ENCODE measurements at places on chromosomes 11 and 22.

DNA sequence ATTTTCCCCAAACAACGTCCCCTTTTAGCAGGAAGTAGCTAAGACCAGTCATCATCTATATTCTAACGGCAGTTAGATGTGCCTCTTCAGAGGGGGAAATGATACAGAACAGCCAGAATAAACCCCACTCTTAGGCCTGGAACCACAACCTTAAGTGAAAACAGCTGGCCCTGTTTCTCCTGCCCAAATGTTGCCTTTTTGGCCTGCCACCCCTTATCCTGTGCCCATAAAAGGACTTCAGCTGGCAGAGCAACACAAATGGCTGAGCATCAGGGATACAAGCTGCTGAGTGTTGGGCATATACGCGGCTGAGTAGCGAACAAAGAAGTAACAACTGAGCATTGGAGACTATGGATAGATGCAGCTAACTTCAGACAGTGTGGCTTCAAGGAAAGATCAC, 1491.4 kb downstream of the LRRC4C start:
- DNase-seq: no peak

DNA sequence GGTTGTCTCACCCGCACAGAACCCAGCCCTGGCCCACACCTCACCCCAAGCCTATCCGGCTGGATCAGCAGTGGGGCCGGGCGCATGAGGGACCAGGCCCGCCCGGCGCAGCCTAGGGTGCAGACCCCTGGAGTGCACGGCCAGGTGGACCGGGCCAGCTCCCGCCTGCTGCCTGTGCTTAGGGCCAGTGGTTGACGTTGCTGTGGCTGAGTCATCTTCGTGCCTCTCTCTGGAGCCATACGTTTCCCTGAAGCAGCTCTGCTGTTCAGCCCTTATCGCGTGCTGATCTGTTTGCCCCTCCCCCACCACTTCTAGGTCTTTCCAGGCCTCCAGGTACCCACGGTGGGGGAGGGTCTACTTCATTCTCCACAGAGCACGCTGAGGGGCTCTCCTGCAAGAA, 39.5 kb downstream of the CDKN1C start:
- DNase-seq: no peak

DNA sequence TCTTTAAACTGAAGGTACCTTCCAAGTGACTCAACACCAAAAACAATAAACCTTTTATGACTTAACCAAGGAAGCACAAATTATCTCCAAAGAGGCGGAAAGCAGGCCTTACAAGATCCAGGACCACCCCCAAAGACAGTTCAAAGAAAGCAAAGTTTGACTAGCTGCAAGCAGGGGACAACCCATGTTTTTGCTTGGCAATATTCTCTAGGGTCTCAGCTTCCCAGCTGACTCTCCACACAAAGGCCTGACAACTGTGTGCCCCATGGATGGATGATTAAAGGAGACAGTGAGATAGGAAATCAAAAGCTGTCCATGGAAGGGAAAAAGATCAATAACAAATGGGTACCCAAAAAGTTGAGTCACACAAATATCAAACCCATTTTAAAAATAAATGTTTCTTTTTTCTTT, 232.2 kb downstream of the DDX10 start:
- DNase-seq: no peak

- no peak for DNase-seq
Observed at GRCh38 chr11:44992181-44992582, 41.5 kb upstream of the TP53I11 start.

DNA sequence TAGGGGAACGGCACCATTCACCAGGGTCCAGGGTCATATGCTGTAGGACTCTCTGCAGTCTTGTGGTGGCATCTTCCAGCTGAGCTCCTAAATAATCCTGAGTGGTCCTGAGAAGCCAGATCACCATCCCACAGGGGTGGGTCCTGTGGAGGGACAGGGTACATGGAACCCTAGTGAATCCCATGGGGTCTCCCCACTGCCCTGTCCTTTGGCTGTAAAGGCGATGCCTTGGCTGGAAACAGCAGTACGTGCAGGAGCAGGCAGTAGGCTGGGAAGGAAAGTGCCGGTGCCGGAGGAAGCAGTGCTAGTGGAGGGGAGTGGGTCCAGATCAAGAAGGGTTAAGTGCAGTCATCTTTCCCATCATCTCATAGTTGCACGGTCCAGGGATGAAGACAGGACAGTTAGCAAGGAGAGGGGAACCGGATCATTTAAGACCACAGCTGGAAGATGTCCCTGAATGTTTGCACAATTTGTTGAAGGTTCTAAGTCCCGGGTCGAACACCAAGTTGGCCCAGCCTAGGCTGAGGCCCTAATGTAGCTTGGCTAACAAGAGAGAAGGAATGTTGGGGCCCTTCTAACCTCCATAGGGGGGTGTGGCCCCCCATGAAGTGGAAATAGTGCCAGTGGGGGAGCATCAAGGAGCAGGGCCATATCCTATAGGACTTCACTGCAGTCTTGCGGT, 18.1 kb downstream of the TSPAN32 start:
- DNase-seq: no peak

DNA sequence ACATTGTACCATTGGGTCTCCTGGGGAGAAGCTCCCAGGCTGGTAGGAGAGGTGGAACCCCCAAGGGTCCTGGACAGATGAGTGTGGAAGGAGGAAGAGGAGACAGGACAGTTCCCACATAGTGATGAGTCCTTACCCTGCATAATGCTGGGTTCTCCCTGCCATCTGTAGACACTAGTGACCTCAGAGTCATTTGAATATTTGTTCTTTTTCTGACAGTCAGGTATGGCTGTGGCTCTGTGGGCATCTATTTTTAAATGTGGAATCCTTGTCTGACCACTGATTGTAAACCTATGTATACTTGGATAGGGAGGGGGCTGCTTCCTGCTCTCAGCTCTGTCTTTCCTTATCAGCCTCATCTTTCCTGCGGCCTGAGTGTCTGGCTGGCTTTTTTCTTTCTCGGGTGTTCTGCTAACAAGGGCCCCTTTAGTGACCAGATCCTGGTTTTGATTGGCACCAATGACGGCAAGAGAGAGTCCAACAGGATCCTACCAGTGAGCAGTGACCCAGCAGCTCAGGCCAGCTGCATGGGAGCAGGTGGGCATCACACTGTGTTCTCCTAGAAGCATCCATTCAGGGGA, 2.6 kb upstream of the SLC5A1 start:
- no peak for DNase-seq

DNA sequence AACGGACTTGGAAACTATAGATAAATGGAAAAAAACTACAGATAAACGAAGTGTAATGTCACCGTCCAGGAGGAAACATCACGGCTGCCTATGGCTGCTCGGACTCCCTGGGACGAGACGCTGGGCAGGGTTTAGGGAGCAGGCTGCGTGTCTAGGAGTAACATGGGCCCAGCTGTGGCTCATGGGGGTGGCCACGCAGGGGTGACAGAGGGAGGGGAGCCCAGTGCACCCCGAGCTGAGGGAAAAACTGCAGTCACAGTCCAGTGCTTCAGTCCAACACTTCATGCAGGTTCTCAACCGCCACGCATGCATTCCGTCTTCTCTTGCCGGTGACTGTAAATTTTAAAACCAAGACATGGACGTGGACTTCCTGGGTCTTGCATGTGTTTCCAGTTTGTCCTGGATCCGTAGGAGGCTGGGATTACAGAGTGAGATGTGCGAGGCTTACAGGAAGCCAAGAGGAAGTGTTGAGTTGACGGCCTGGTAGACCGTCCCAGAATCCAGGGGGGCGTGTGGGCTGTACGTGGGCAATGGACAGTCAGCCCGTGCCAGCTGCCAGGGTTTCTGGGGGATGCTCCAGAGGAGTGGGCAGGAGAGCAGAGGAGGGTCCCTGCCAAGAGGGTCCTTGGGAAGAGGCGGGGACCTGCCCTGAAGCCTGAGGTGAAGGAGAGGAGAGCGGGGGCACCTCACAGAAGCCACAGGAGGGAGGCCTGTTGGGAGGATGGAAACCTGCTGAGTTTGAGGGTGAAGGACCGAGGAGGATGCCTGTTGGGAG, 691.4 kb downstream of the BRD1 start:
- DNase-seq: no peak

DNA sequence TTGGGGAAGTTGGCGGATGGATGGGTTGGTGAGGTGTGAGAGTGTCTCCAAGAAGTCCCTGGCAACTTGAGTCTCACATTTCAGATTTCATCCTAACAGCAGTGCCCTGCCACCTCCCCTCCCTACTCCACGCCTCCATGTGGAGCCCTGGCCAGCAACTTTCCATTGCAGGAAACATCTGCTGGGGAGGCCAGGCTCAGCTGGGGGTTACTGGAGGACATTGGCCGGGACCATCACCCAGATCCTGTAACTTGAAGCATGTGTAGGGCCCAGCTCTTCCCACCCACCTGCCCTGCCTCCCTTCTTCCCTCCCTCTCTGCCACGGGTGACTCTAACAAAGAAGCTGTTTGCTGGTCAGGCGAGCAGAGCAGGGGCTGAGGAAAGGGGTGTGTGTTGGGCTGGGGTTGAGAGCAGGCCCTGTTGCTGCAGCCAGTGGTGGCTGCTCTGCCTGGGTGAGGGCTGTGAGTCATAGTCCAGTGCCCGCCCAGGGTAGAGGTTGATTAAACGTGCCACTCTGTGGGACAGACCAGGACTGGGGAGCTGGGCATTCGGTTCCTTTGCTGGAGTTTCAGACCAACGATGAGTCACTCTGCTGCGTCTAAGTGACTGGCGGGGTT, 64.0 kb downstream of the SCN3B start:
- no peak for DNase-seq

GRCh38 chr22:34064696-34065095, 144.4 kb upstream of the LARGE1 start:
- DNase-seq: peak; percentile 53

DNA sequence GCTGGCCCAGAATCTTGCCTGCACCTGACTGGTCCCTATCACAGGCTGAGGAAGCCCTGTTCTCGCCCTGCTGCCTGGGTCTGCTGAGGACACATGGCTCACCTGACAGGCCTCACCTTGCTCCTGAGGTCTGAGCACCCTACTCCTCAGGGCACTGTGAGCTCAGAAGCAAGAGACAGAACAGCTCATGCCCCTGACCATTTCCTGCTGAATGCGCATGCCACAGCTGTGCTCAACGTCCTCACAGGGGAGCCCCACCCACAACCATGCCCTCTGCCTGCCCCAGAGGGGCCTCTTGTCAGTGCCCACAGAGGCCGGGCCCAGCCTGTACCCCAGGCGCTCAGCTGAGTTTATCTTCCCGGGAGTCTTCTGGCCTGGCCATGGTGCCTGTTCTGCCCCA, 2.8 kb upstream of the TSPO start:
- no peak for DNase-seq

DNA sequence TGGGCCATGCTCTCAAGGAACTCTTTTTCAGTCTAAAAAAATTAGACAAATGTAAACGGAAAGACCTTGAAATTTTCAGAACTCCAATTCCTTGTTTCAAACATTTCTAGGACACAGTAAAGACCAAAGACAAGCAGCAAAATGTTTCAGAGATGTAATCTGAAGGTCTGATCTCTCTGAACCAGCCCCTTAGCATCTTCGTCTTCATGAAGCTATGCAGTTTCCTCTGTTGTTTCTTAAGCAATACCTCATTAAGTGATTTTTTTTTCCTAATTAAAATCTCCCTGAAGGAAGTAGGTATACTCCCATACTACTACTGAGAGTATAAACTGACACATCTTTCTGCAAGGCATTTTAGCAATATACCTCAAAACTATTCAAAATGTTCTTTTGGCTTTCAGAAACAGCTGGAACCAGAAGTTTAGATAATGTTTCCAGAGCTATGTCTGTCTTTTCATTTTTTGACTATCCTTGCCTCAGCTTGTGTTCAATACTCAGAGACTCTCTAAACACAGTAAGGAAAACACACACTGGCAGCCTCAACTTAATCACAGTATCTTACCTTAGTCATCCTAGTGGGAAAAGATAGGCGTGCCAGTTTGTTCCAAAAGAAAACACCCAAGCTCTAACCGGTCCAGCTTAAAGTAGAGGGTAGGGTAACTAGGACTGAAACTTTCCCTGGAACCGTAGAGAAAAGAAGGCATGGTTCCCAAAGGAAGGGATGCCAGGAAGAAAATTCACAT, 25.1 kb downstream of the SBF2 start:
- no peak for DNase-seq

GRCh38 chr11:2327032-2327431, 25.2 kb downstream of the TSPAN32 start:
- no peak for DNase-seq

DNA sequence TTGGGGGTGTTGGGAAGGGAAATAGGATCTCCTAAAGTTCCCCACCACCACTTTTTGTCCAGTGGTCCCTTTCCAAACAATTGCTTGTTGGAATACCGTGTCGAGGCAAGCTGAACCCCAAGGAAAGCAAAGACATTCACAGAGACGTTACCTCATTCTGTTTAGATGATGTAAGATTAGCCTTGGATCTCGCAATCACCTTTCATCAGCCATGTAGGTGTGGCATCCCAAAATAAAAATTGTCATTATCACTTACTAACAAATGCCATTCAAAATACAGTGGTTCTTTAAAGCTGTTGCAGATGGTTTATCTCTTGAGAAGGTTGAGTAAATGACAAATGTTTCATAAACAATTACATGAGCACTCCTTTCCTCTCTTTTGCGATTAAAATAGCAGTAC, 86.5 kb upstream of the SLC25A18 start:
- DNase-seq: no peak

GRCh38 chr22:40309631-40310030, 36.7 kb upstream of the ADSL start:
- no peak for DNase-seq

All from retina (tissue), 1 donor.